ENCODE measurements at places on chromosomes 6 and 20. TPM values are rescaled to one million over a fixed set of nuclear protein-coding genes. Genes with fewer than 3 reads are reported as not detected.

The HDGFL1 gene
- polyA plus RNA-seq: not detected

The OOEP gene
- polyA plus RNA-seq: 0.36 TPM

The GNRH2 gene
- polyA plus RNA-seq: 0.35 TPM

The FLRT3 gene
- 6.0 TPM for polyA plus RNA-seq

The SCRT2 gene
- polyA plus RNA-seq: not detected

The NOX3 gene
- not detected for polyA plus RNA-seq

The CCN6 gene
- 0.28 TPM for polyA plus RNA-seq

The IER3 gene
- 13.0 TPM for polyA plus RNA-seq

The FNDC11 gene
- 0.13 TPM for polyA plus RNA-seq

The EYS gene
- 0.59 TPM for polyA plus RNA-seq

The ELOVL2 gene
- 2.1 TPM for polyA plus RNA-seq

The OR12D3 gene
- not detected for polyA plus RNA-seq

The SAMHD1 gene
- polyA plus RNA-seq: 22.2 TPM

The FGD2 gene
- 5.7 TPM for polyA plus RNA-seq

The TTBK1 gene
- polyA plus RNA-seq: 0.10 TPM

The CALHM5 gene
- 2.4 TPM for polyA plus RNA-seq

The OVOL2 gene
- not detected for polyA plus RNA-seq

The LTA gene
- polyA plus RNA-seq: not detected

The ULBP2 gene
- not detected for polyA plus RNA-seq

The FKBP1C gene
- 1.9 TPM for polyA plus RNA-seq

The AKAP7 gene
- polyA plus RNA-seq: 15.2 TPM

The MICA gene
- polyA plus RNA-seq: 6.7 TPM

The PPP1R14C gene
- polyA plus RNA-seq: 37.9 TPM

The PGM3 gene
- 28.2 TPM for polyA plus RNA-seq

The TBC1D20 gene
- 28.1 TPM for polyA plus RNA-seq

The TCF21 gene
- 0.04 TPM for polyA plus RNA-seq

The APOM gene
- 3.3 TPM for polyA plus RNA-seq

The SLC24A3 gene
- polyA plus RNA-seq: 28.9 TPM

The PDE10A gene
- 6.3 TPM for polyA plus RNA-seq

The RUNX2 gene
- polyA plus RNA-seq: 1.1 TPM

The RHAG gene
- polyA plus RNA-seq: 1.7 TPM

The TCF19 gene
- polyA plus RNA-seq: 10.0 TPM

The HRH3 gene
- 2.2 TPM for polyA plus RNA-seq

The SIRPD gene
- polyA plus RNA-seq: not detected

The C20orf144 gene
- 0.12 TPM for polyA plus RNA-seq

The CGA gene
- polyA plus RNA-seq: 0.54 TPM

The MLN gene
- not detected for polyA plus RNA-seq

The RNF144B gene
- polyA plus RNA-seq: 12.0 TPM

The PI16 gene
- polyA plus RNA-seq: 17.2 TPM

The EYA2 gene
- polyA plus RNA-seq: 2.7 TPM

The PACRG gene
- 1.7 TPM for polyA plus RNA-seq

The NNAT gene
- 824 TPM for polyA plus RNA-seq

The UCKL1 gene
- 54.9 TPM for polyA plus RNA-seq

The HCRTR2 gene
- not detected for polyA plus RNA-seq

The MCHR2 gene
- not detected for polyA plus RNA-seq

The RGS17 gene
- polyA plus RNA-seq: 0.74 TPM

The GDAP1L1 gene
- polyA plus RNA-seq: 0.30 TPM

Measured in hindlimb muscle (tissue), 1 donor.